Upper lobe of left lung (tissue), 6 donors: ENCODE measurements at places on chromosomes 16 and 17.

GRCh38 chr17:29885031-29885640, 44.9 kb downstream of the SSH2 start:
- no peak for DNase-seq

DNA sequence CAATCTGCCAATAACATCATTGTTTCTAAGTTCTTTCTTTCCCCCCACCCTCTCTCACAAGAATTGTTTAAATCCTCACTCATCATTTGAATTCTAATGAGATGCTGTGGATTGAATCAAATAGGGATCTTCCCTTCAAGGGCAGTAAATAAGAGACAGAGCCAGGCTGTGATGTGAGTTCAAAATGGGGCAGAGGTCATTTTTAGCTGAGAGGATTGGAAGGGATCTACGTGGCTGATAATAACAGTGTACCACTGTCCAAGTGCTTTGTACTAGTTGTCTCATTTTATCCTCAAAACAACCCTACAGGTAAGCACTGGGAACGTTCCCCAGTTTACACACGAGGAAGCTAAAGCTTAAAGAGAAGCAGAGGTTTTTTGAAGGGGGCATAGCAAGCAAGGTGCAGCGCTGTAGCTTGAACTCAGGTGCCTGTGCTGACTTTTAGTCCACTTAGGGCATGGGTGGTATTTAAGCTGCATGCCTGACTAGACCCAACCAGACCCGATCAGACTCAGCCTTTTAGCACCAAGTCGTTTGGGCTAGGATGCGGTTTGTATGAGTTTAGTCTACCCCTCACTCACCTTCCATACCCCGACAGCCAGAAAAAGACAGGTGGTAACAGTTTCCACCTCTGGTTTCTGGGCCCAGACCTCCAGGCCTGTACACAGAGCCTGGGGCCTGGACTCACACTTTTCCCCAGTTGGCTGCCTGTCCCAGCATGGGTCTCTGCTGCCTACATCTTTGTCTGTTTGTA, 39.2 kb upstream of the CCR7 start:
- no peak for DNase-seq

- DNase-seq, result peak; percentile 98
Observed at GRCh38 chr16:4957720-4958509, at the start of gene SEC14L5. TSS of gene SEC14L5 (plus strand) at chr16:4958330. CDS start at chr16:4959324, 994 bp downstream.

DNA sequence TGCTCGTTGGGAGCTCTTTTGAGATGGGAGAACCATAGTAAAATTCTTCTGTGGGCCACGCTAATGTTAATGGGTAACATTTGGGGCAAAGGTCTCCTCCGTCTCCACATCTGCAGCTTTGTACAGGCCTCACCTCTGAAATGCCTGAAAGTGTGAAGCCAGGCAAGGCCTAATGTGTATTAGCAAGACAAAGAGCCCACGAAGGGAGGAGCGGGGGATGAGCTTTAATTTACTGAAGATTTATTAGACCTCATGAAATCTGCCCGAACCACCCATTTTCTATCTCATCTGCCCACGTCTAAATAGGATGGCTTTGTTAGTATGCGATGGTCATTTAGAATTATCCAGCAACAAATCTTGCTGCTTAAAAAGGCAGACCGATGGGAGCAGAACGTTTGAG, 408.9 kb downstream of the PMP22 start:
- DNase-seq, result no peak

DNA sequence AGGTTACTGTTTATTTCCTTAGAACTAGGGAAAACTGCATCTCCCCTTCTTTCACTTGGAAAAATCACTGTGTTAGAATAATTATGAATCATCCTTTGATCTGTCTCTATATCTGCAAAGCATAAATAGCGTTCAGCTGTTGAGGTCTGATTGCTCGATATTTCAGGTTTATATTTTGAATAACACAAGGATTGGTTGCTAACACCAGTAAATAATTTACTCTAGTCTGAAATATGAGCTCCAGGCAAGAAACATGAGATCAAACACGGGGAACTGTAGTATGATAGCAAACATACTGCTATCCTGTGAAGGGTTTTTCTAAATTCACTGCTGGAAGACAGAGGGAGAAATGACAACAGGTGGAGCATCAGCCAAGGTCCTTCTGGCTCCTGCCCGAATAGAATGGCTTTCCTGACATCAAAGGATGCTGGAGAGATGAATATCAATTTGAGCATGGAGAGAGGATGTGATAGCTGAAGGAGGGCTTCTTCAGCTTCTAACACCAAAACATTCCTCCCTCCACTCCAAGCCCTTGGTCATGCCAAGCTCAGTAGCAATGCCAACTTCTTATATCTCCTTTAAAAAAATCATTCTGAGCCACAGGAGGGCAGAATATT, 450.3 kb downstream of the SHISA9 start:
- no peak for DNase-seq

GRCh38 chr16:75202069-75202590, 4.8 kb downstream of the CTRB2 start:
- no peak for DNase-seq

DNA sequence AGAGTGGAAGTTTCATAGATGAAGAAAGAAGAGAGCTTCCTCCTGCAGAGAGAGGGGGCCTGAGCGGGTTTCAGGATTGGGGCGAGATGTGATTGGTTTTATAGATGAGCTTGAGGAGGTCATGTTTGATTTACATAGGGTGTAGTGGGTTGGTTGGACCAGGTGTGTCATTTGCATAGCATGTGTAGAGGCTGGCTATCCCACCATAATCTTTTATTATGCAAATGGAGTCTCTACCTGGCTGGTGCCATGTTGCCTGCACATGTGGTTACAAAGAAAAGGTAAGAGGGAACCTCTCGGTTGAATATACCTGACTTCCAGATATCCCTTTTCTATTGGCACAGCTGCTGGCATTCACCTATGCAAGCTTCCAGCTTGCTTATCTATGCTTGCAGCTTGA, 228.1 kb downstream of the BCAS3 start:
- no peak for DNase-seq

GRCh38 chr17:20172376-20172775, 163.2 kb downstream of the SPECC1 start:
- no peak for DNase-seq

GRCh38 chr16:79519448-79519847, 81.1 kb downstream of the MAF start:
- peak; percentile 48 for DNase-seq

GRCh38 chr16:22635801-22636200, 125.1 kb downstream of the NPIPB5 start:
- DNase-seq, result no peak

- DNase-seq, result peak; percentile 97
Observed at GRCh38 chr16:720990-721764, at the start of gene ANTKMT. TSS of gene ANTKMT (plus strand) at chr16:721146. CDS start at chr16:721275, 129 bp downstream.

GRCh38 chr17:78826836-78827509, 13.6 kb downstream of the USP36 start:
- DNase-seq, result no peak

DNA sequence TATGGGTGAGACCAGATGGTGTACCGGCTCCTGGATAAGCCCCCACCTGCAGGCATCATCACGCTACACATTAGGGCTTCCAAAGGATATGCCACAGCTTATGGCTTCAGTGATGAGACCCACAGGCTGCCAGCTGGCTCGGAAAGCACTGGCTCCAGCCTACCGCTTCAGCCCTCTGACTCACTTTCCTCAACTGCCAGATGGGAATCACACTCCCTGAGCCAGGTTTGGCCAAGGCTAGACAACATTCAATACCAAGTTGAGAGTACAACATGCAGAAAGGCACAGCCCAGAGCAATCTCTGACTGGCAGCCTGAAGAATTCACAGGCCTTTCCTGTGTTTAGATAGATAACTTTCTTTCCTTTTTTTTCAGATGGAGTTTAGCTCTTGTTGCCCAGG, 10.3 kb downstream of the CENPV start:
- no peak for DNase-seq

- no peak for DNase-seq
Observed at GRCh38 chr17:14797021-14797420, 468.1 kb downstream of the PMP22 start.

GRCh38 chr17:69267219-69267618, 38.6 kb upstream of the ABCA10 start:
- no peak for DNase-seq

DNA sequence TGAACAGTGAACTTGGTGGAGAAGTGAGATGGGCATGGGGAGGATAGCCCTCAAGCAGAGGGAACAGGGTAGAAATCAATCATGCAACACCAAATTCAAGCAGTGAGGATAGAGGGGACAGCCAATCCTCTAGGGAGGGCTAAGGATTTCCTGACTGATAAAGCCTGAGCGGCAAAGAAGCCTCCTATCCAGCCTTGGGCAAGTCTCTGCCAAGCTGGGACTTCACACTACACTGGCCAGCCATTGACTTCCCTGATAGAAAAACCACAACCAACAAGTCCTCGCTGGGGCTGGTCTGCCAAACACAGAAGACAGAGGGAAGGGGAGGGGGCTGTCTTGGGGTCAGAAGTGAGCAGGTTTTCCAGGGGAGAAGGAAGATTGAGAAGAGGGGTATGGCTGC, 2.5 kb upstream of the FBXL19 start:
- DNase-seq, result no peak

DNA sequence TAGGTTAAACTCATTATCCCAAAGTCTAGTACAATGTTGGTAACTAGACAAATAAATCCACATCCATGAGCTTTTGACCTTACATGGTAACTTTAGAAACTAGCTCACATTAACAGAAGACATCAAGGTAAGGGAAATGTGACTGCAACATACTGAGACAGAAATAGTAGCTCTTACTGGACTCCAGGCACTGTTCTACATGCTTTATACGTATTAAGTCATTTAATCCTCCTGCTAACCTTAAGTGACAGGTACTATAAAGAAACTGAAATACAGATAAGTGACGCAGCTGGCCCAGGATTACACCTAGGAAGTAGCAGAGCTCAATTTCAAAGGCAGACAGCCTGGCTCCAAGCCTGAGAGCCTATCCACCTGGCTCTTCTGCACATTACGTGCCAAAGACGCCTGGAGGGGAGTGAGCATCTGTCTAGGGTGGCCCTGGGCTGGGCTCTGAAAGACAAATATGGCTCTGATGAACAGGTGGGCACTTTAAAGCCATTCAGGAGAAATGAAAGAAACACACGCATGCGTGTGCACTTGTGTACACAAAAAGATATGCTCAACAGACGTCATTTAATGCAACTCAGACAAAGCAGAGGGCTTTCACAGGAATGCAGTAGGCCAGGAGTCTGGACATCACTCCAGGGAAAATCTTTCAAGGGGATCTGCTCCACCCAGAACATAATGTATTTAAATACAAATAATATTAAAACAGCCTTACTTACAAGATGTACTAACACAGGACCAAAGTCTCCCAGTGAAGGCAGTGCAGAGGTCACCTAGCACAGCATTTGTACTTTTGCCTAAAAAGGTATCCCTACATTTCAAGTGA, 4.4 kb downstream of the ZC3H7A start:
- DNase-seq, result no peak
